Esophagus squamous epithelium (tissue), 5 donors: ENCODE measurements at places on chromosomes 7 and 10.

- no peak for DNase-seq
These were observed 53.3 kb downstream of the MTERF1 start for GRCh38 chr7:91827169-91827568.

DNA sequence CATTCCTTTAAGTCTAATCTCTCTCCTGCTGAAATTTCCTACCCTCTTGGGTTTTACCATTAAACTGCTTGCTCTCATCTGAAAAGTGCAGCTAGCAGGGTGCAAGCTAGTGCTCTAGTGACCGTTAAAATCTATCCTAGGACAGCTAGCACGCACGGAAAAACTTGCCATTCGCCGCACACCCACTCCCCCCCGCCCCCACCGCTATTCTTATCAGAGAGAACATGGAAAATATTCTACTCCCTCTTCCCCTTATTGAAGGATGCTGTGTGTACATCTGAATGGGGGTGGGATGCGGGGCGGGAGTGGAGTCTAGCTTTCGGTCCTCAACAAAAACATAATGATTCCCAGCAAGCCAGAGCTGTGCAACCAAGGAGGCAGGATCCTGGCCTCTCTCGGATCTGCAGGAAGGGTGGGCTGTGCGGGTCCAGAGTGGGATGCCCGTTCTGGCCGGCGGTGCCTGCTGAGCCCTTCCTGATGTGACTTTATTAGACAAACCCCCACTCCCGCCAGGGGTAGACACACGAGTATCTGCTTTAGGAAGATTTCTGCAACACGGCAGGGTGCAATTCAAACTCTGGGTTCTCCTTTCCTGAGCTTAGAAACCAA lies 1.1 kb upstream of the ADRA2A start:
- no peak for DNase-seq

GRCh38 chr7:140196361-140197217 lies 19.8 kb upstream of the KDM7A start:
- DNase-seq, result no peak

DNA sequence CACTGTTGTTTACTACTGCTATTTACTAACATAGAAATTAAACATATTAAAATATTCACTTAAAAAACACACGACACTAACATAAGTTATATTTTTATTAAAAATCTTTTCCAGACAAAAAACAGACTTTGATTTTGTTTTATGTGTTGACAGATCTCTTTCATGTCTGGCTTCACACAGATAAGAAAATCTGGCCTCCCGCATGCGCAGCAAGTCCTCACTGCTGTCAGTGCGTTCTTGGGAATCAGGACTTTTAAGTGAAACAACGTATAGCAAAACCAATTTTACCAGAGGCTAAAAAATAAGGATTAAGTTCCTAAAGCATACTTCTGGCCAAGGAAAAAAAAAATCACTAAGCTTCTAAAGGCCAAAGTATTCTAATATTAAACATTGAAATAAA lies 1.2 kb upstream of the IDI1 start:
- DNase-seq, result no peak

- no peak for DNase-seq
These were observed 6.3 kb downstream of the NAT16 start for GRCh38 chr7:101173752-101174244.

- DNase-seq, result no peak
These were observed 100.8 kb downstream of the ATXN7L1 start for GRCh38 chr7:105775580-105775979.
